Activated T-cell treated with anti-CD3 and anti-CD28 coated beads, Interleukin-2, amount 50 U/mL, for 72 hours (primary cell): ENCODE measurements at places on chromosomes 5 and 9. TPM values are rescaled to one million over a fixed set of nuclear protein-coding genes. Genes with fewer than 3 reads are reported as not detected.

The WDR38 gene
- total RNA-seq, result not detected

The TRAF1 gene
- total RNA-seq, result 101 TPM

The TSLP gene
- 3.7 TPM for total RNA-seq

DNA sequence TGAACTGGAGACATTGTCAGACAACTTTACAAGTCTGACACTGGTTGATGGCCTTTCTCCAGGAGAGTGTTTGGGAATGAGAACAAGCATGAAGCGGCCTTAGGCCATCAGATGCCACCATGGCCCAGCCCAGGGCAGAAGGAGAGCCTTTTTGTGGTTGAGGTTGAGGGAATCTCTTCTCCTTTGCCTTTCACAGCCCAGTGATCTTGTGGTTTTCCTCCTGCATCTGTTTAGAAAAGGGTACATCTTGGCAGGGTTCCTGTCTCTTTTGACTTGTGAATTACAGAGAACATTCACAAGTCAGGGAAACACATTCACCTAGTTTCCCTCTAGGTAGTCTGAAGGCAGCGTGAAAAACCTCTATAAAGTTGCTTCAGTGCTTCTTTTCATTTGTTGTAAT lies 27.5 kb downstream of the DMRT2 start:
- H3K36me3 ChIP-seq, result no peaks in the 10 kb centered on the region
- H3K27me3 ChIP-seq, result peaks cover 27% of the 10 kb centered on the region
- no peak overlapping the region for H3K4me3 ChIP-seq
- DNase-seq, result no peak

DNA sequence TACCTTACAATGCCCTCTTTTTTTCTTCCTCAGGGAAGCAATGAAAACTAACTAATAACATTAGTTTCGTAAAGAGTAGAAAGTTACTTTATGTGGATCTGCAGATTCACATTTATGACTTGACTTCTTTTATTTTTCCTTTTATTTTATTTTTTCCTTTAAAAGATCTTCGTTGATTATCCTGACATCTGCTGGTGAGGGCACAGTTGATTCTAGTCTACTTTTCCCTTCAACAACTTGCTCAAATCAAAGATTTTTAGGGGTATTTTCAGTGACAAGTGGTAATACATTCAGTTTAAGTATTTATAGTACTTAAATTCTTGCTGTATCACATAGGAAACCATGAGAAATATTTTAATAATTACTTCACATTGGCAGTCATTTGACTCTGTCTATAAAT lies 4.9 kb downstream of the EDIL3 start:
- peaks cover 24% of the 10 kb centered on the region for H3K27me3 ChIP-seq
- H3K4me3 ChIP-seq, result no peak overlapping the region
- no peak overlapping the region for H3K27ac ChIP-seq
- DNase-seq, result no peak

DNA sequence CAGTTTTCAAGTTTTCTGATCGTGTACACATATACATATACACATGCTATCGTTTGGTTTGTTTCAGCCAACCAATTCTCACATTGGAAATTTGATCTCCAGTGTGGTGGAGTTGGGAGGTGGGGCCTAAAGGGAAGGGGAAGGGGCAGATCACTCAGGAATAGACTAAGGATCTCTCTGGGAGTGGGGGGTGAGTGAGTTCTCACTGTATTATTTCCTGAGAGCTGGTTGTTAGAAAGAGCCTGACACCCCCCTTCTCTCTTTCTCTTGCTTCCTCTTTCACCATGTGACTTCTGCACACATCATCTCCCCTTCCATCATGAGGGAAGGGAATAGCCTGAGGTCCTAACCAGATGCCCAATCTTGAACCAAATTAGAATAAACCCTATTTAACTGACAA lies 551.7 kb downstream of the MAT2B start:
- no peak overlapping the region for H3K4me3 ChIP-seq
- no peaks in the 10 kb centered on the region for H3K36me3 ChIP-seq
- no peak for DNase-seq
- H3K4me1 ChIP-seq, result no peaks in the 10 kb centered on the region
- no peaks in the 10 kb centered on the region for H3K27me3 ChIP-seq
- H3K27ac ChIP-seq, result no peak overlapping the region

GRCh38 chr9:106156465-106156864 lies 462.1 kb downstream of the TMEM38B start:
- no peak for DNase-seq
- H3K4me3 ChIP-seq, result no peak overlapping the region
- no peaks in the 10 kb centered on the region for H3K27me3 ChIP-seq
- no peak overlapping the region for H3K27ac ChIP-seq
- no peaks in the 10 kb centered on the region for H3K4me1 ChIP-seq

DNA sequence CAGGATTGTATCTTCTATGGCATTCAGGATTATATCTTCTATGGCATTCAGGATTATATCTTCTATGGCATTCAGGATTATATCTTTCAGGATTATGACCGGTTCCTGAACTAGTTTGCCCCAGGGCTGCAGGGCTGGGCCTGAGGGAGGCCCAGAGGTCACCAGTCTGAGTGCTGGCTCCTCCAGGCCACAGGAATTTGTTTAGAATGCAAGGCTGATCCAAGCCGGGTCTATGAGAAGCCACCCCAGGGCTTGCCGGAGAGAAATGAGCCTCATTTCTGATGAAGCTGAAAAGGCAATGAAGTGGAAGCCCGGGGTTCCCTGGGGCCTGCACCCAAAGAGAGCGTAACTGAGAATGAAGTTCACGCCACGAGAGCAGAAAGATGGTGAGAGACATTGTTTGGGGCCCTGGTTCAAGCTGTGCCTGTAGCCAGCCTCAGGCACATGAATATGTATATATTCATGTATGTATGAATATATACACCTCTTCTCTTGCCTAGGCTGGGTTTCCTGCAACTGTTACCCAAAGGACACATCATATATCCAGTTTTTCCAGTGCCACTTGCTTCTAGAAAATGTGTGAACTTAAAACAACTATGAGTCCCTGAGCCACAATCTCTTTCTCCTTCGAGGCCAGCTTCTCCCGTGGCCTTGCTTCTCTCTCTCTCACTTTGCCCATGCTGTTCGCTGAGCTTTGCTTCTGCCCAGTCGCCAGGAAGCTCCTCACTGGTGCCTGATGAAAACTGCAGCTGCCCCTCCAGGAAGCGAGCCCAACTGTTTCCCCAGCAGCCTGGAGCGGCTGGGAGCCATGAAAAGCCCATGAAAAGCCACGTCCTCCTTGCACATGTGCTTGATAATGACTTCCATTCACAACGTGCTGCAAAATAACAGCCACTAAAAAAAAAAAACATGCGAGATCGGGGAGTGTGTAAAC lies 62.3 kb downstream of the GTF3C4 start:
- no peak for DNase-seq
- H3K27ac ChIP-seq, result peak overlapping the region; percentile 60
- H3K27me3 ChIP-seq, result peaks cover 5% of the 10 kb centered on the region
- no peaks in the 10 kb centered on the region for H3K4me1 ChIP-seq

DNA sequence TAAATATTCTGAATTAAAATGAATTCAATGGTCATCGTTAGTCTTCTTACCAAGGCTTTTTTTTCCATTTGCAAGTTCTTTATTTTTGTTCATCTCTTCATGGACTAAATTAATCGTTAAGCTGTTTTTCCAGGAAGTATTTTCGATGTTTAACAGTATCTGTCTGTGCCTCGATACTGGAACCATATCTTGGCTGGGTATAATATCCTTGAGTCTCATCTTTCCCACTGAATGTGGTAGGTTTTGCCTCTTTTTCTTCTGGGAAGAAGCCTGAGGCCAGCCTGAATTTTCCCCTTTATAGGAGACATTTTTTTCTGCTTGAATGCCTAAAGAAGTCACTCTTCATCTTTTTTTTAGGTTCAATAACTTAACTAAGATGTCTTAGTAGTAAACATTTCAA lies 4.0 kb upstream of the SEPTIN8 start:
- peaks cover 68% of the 10 kb centered on the region for H3K27me3 ChIP-seq
- DNase-seq, result no peak
- H3K4me3 ChIP-seq, result no peak overlapping the region
- H3K36me3 ChIP-seq, result no peaks in the 10 kb centered on the region
- H3K27ac ChIP-seq, result no peak overlapping the region

DNA sequence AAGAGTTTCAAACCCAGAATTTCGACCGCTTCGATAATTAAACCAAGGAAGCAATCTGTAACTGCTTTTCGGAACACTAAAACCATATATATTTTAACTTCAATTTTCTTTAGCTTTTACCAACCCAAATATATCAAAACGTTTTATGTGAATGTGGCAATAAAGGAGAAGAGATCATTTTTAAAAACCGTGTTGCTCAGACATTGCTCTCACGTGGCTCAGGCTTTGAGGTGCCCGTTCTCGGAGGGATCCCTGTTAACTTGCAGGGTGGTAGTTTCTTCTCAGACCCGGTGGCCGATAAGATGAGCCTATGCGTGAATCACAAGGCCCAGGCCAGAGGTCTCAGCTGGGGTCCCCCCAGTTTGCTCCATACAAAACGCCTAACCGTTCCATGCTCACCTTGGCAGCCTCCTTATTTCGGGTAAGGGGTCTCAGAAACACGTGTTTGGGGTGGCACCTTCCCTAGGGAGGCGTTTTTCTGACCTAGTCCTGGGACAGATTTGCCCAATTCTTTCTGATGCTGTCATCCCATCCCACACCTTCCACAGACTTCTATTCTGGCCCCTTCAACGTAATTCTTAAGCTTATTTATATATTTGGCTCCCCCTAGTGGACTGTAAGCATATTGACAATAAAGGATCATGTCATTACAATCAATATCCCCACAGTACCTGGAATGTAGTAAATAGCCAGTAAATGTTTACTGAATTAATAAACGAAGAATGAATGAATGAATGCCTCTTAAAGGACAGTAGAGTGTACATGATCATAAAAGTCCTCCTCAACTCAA lies 48.1 kb downstream of the THBS4 start:
- no peaks in the 10 kb centered on the region for H3K36me3 ChIP-seq
- H3K4me1 ChIP-seq, result peaks cover 15% of the 10 kb centered on the region
- DNase-seq, result peak; percentile 19
- H3K27me3 ChIP-seq, result no peaks in the 10 kb centered on the region
- H3K27ac ChIP-seq, result peak overlapping the region; percentile 85

GRCh38 chr5:36089989-36090388 lies 23.3 kb upstream of the UGT3A2 start:
- no peaks in the 10 kb centered on the region for H3K4me1 ChIP-seq
- DNase-seq, result peak; percentile 9
- peaks cover 6% of the 10 kb centered on the region for H3K27me3 ChIP-seq
- no peaks in the 10 kb centered on the region for H3K36me3 ChIP-seq

DNA sequence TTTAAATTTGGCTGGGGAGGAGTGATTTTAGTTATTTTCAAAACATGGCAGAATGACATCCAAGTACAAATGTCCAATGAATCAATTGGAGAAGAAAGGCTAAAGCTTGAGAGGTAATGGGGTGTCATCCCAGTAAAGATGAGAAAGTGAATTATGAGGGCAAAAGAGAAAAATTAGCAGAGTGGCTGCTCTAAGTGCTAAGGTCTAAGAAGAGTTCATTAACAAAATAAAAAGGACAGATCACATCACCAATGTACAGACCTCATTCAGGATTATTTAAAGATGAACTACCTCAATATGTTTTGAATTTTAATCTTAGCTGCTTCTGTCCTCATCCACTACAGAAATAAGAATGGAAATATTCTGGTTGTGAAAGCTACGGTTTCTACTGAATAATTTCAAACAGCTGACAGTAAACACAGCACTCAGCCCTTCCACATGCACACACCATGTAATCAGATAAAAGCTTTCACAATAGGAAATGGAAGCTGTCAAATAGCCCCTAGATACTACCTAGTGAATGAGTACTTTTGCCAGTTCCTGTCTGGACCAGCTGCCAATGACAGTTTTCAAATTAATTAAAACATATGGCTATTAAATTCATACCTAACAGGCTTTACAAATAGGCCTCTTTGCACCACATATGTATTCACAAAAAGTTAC lies 171.5 kb downstream of the SSBP2 start:
- H3K27ac ChIP-seq, result no peak overlapping the region
- H3K27me3 ChIP-seq, result no peaks in the 10 kb centered on the region
- H3K4me3 ChIP-seq, result no peak overlapping the region
- H3K4me1 ChIP-seq, result peaks cover 8% of the 10 kb centered on the region
- DNase-seq, result no peak

DNA sequence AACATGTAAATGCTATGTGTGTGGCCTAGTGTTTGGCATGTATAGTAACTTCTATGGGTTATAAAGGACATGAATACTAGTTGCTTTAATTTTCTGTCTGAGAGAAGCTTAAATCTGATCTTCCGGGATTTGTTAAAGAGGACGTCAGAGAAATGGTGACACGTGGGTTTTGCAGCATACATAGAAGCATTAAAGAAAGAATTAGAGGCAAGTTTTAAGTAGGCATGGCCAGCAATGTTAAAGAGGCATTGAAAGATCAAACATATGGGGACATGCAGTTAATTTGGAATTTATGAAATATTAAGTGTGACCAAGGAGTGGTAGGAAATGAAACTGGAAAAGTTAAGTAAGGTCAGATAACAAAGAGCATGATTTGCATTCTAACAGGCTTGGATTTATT lies 311.4 kb upstream of the RIOK2 start:
- no peak overlapping the region for H3K4me3 ChIP-seq
- H3K36me3 ChIP-seq, result no peaks in the 10 kb centered on the region
- H3K4me1 ChIP-seq, result no peaks in the 10 kb centered on the region
- no peak overlapping the region for H3K27ac ChIP-seq

GRCh38 chr5:116613445-116613844 lies 38.8 kb upstream of the SEMA6A start:
- H3K4me1 ChIP-seq, result no peaks in the 10 kb centered on the region
- H3K4me3 ChIP-seq, result no peak overlapping the region
- no peak overlapping the region for H3K27ac ChIP-seq
- H3K27me3 ChIP-seq, result peaks cover 4% of the 10 kb centered on the region
- DNase-seq, result no peak

DNA sequence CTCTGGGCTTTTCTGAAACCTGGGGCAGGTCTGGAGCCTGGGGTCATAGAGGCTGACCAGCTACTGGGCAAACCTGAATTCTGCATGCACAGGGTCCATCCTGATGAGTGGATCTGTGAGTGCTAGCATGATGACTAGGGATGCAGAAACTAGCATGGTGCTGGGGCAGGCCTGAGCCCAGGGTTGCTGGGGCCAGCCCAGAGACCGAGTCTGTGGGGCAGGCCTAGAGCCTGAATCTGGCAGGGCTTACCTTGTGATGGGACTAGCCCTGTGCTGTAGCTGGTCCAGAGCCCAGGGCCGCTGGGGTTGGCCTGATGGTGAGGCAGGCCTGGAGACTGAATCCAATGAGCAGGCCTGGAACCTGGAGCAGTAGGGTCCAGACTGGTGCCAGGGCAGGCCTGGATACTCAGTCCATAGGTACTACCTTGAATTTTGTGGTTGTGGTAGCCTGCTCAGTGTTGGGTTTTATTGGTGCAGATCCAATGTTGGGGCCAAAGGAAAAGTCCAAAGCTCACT lies 313.5 kb downstream of the TLR4 start:
- H3K36me3 ChIP-seq, result no peaks in the 10 kb centered on the region
- H3K4me1 ChIP-seq, result no peaks in the 10 kb centered on the region
- no peak overlapping the region for H3K27ac ChIP-seq
- no peak overlapping the region for H3K4me3 ChIP-seq
- DNase-seq, result no peak
